ENCODE measurements at places on chromosomes 2 and 18. TPM values are rescaled to one million over a fixed set of nuclear protein-coding genes. Genes with fewer than 3 reads are reported as not detected.

- no peak overlapping the region for H3K4me3 ChIP-seq
- H3K36me3 ChIP-seq: no peaks in the 10 kb centered on the region
- no peak overlapping the region for H3K27ac ChIP-seq
These were observed 97.1 kb downstream of the TXNL1 start for GRCh38 chr18:56541340-56541739.

- no peaks in the 10 kb centered on the region for H3K36me3 ChIP-seq
- no peaks in the 10 kb centered on the region for H3K27me3 ChIP-seq
These were observed 2.7 kb downstream of the ZEB2 start for GRCh38 chr2:144516981-144517865.

GRCh38 chr2:144426981-144427479 lies 92.9 kb downstream of the ZEB2 start:
- peaks cover 1% of the 10 kb centered on the region for H3K4me1 ChIP-seq
- no peaks in the 10 kb centered on the region for H3K27me3 ChIP-seq
- no peak overlapping the region for H3K4me3 ChIP-seq

- no peaks in the 10 kb centered on the region for H3K4me1 ChIP-seq
- no peak for DNase-seq
These were observed 218.8 kb downstream of the AGPS start for GRCh38 chr2:177611310-177611886.

DNA sequence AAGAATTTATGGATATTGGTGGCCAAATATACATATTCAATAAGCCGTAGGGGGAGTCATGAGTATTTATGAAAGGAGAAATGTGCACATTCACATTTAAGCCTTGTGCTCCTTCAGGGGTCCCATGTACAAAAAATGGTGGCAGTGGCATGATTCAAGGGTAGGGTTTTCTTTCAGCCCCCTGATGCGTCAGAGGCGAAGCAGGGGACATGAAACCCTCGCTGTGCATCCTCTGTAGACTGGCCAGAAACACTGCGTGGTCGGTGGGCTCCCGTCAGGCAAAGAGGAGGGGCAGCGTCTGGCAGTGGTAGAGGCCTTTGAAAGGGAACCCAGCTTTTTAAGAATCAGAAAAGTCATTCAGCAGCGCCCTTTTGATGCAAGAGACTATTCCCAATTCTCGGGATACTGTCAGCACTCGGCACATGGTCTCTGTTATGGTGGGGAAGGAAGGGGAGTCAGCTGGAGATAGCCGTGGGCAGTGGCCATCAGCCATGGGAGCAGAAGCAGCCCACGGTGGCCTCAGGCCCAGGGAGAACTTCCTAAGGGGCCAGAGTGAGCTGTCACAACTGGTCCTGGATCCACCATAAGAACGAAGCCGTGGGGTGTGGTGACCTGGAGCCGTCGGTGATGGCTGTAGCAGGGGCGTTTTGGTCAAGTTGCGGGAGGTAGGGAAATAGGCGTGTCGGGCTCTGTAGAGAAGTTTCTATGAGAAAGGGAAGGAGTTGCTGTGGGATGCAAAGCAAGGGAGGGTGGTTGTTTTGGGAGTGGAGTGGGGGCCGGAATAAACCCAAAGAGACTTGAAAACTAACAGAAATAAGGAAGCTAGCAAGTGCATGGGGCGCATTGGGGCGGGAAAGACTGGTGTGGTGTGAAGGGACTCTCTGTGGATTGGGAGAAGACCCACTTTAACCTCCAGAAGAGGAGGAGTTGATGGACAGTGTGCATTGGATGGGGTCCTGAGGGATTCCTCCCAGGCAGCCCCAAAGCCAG lies 95.6 kb downstream of the SH3BP4 start:
- H3K27me3 ChIP-seq: no peaks in the 10 kb centered on the region
- no peaks in the 10 kb centered on the region for H3K4me1 ChIP-seq
- no peak for DNase-seq
- no peak overlapping the region for H3K4me3 ChIP-seq
- H3K27ac ChIP-seq: peak overlapping the region; percentile 45

- peaks cover 16% of the 10 kb centered on the region for H3K27me3 ChIP-seq
- H3K36me3 ChIP-seq: no peaks in the 10 kb centered on the region
- H3K4me1 ChIP-seq: no peaks in the 10 kb centered on the region
- no peak overlapping the region for H3K27ac ChIP-seq
- no peak for DNase-seq
These were observed 964 bp downstream of the ZBTB7C start for GRCh38 chr18:48408111-48408726.

- H3K27me3 ChIP-seq: no peaks in the 10 kb centered on the region
- no peak for DNase-seq
- H3K27ac ChIP-seq: no peak overlapping the region
- H3K4me3 ChIP-seq: no peak overlapping the region
These were observed 80.1 kb downstream of the SDC1 start for GRCh38 chr2:20144861-20145260.

DNA sequence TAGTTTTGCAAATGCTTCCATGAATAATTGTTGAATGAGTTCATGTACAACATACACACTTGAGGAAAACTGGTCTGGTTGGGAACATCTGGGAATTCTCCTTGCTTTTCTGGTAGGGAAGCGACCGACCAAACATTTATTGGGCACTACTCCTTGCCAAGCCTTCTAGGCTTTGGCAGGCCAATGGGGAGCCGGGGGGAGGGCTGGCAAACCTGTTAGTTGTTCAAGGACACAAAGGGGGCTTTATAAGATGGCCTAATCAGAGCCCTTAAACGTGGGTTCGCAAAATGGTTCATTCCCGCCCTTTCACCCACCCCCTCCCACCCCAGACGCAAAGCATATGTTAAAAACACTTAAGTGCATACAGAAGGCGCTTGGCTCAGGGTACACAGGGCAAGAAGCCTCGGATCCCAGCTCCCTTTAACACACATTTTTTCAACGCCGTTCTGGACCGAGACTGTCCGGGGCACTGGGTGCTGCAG lies 844 bp upstream of the VSNL1 start:
- no peaks in the 10 kb centered on the region for H3K36me3 ChIP-seq
- H3K27me3 ChIP-seq: peaks cover 22% of the 10 kb centered on the region
- peak overlapping the region; percentile 64 for H3K4me3 ChIP-seq
- no peak overlapping the region for H3K27ac ChIP-seq
- peak; percentile 47 for DNase-seq

GRCh38 chr2:106117347-106117746 lies 76.8 kb downstream of the UXS1 start:
- no peak for DNase-seq
- H3K36me3 ChIP-seq: peaks cover 6% of the 10 kb centered on the region
- H3K27ac ChIP-seq: no peak overlapping the region
- peaks cover 16% of the 10 kb centered on the region for H3K4me1 ChIP-seq
- no peak overlapping the region for H3K4me3 ChIP-seq

DNA sequence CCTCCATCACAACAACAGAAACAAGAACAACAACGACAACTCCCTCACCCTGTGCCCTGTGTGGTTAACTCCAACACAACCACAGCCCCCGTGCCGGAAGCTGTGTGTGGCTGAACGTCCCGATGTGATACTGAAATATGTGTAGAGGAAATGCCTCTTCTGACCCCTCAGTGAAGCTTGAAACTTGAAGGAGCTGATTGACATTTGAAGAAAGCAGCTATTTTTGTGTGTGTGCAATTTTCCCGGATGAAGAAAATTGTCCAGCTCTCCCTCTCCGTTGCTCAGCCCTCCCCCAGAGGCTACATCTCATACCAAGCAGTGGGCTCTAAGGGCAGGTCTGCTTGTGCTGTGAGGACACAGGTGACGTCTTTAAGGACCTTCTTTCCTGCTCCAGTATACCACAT lies 173.8 kb downstream of the ICOS start:
- peak overlapping the region; percentile 13 for H3K27ac ChIP-seq
- H3K27me3 ChIP-seq: no peaks in the 10 kb centered on the region
- no peaks in the 10 kb centered on the region for H3K36me3 ChIP-seq
- H3K4me1 ChIP-seq: peaks cover under 1% of the 10 kb centered on the region

GRCh38 chr2:240457223-240458043 lies 22.0 kb downstream of the GPC1 start:
- no peaks in the 10 kb centered on the region for H3K4me1 ChIP-seq
- no peaks in the 10 kb centered on the region for H3K27me3 ChIP-seq
- no peak for DNase-seq
- no peak overlapping the region for H3K4me3 ChIP-seq
- H3K36me3 ChIP-seq: no peaks in the 10 kb centered on the region

- DNase-seq: no peak
- H3K36me3 ChIP-seq: no peaks in the 10 kb centered on the region
- H3K27ac ChIP-seq: no peak overlapping the region
These were observed 480.9 kb downstream of the TSN start for GRCh38 chr2:122236152-122236874.

DNA sequence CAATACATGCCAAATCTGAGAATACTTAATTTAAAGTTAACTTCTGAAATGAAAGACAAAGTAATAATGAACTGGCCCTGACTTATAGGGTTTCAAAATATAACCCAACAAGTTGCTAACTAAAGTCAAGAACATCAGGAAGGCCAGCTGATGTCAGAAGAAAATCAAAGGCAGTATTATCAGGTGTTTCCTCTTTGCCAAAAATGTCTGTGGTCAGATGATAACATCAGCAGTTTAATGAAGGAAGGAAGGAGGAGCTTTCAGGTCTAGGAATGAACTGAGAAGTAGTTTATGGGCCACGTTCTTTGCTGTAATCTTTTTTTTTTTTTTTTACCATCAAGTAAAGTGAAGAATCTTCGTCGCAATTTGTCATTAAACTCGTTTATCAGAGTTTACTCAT lies 40.9 kb downstream of the CDH2 start:
- H3K27ac ChIP-seq: no peak overlapping the region
- no peak for DNase-seq
- no peaks in the 10 kb centered on the region for H3K36me3 ChIP-seq
- H3K27me3 ChIP-seq: no peaks in the 10 kb centered on the region
- no peaks in the 10 kb centered on the region for H3K4me1 ChIP-seq
- no peak overlapping the region for H3K4me3 ChIP-seq

DNA sequence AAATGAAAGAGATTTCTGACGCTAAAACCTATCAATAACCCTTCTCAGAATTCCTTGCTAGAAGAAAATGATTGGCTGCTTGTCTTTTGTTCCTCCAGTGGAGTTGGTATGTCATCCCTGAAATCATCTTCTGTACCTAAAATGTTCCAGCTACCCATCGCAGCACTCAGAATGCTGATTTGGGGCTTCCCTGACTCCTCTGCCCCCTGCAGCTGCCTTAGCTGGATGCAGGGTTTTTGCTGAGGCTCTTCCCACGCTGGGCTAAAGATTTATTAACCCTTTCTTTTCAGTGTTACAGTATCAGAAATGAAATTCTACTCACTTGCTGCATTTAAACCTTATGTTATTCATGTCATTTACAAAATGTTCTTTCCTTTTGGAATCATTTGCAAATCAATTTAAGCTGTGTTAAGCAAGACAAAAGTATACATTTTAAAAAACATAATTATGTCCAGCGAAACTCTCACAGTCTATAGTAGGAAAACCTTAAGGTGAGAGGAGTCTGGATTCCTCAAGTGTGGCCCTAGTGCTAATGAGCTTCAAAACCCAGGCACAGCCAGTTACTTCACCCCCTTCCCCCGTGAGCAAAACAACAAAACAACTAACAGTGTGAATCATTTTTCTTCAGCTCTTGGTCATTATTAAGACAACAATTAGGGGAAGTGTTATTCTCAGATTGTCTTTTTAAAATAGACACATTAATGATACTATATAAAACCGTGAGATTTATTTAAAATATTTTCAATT lies 32.8 kb downstream of the PKP4 start:
- H3K27ac ChIP-seq: no peak overlapping the region
- peaks cover 7% of the 10 kb centered on the region for H3K4me1 ChIP-seq
- no peak for DNase-seq
- H3K27me3 ChIP-seq: no peaks in the 10 kb centered on the region
- no peaks in the 10 kb centered on the region for H3K36me3 ChIP-seq

- H3K4me1 ChIP-seq: no peaks in the 10 kb centered on the region
- H3K36me3 ChIP-seq: no peaks in the 10 kb centered on the region
These were observed 260.4 kb upstream of the FANCL start for GRCh38 chr2:58501371-58502160.

DNA sequence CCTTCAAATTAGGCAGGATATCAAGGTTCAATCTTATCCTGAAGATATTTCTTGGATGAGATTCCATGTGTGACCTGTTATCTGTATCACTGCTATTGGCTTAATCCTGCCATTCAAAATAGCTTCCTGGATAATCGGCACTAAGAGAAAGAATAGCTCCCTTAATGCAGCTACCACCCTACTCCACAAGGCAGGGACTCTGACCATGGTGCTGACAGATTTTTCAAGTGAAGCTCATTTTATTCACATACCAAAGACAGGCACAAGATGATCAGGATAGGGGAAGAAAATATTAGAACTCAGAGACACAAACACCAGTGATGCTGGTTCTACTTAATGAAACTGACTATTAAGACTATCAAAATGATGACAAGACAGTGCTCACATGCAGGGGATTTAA lies 74.9 kb downstream of the ORC4 start:
- no peak overlapping the region for H3K4me3 ChIP-seq
- DNase-seq: no peak
- peaks cover 4% of the 10 kb centered on the region for H3K36me3 ChIP-seq
- H3K4me1 ChIP-seq: no peaks in the 10 kb centered on the region
- H3K27ac ChIP-seq: no peak overlapping the region
- no peaks in the 10 kb centered on the region for H3K27me3 ChIP-seq

GRCh38 chr2:205763708-205764211 lies 81.5 kb downstream of the NRP2 start:
- DNase-seq: peak; percentile 80
- no peak overlapping the region for H3K27ac ChIP-seq
- H3K36me3 ChIP-seq: no peaks in the 10 kb centered on the region
- H3K27me3 ChIP-seq: no peaks in the 10 kb centered on the region

DNA sequence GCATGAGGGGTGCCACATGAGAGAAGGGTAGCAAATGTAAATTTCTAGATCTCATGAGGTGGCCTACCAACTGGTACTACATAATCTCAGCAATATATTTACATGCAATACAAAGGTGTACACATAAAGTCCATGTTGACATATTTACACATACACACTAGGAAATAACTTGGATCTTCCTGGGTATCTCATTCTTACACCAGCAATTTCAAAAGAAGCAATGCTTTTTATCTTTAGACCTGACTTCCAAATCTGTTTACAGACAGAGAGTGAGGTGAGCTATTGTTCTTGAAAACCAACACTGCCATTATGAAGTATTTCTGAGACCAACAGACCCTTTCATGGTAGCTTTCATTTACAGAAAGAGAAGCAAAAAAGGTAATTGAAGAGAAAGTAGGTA lies 184.2 kb downstream of the ERBB4 start:
- DNase-seq: no peak
- H3K27ac ChIP-seq: no peak overlapping the region
- no peaks in the 10 kb centered on the region for H3K4me1 ChIP-seq

- H3K27me3 ChIP-seq: no peaks in the 10 kb centered on the region
- no peaks in the 10 kb centered on the region for H3K4me1 ChIP-seq
- peak; percentile 83 for DNase-seq
- H3K4me3 ChIP-seq: peak overlapping the region; percentile 37
- H3K36me3 ChIP-seq: no peaks in the 10 kb centered on the region
These were observed 112.5 kb upstream of the SLC38A11 start for GRCh38 chr2:165067643-165068486.

- DNase-seq: no peak
- no peak overlapping the region for H3K27ac ChIP-seq
- no peak overlapping the region for H3K4me3 ChIP-seq
- no peaks in the 10 kb centered on the region for H3K36me3 ChIP-seq
- no peaks in the 10 kb centered on the region for H3K27me3 ChIP-seq
These were observed 15.1 kb downstream of the NMS start for GRCh38 chr2:100485396-100485795.

DOCK10 gene
- total RNA-seq: 33.8 TPM

PAX3 gene
- total RNA-seq: not detected

LINC00305 gene
- total RNA-seq: not detected

CAPN14 gene
- total RNA-seq: 0.25 TPM

SP140 gene
- 7.3 TPM for total RNA-seq

KRTCAP3 gene
- total RNA-seq: 32.1 TPM

MAP4K4 gene
- 62.8 TPM for total RNA-seq

LBX2 gene
- 2.5 TPM for total RNA-seq

SCN7A gene
- 3.6 TPM for total RNA-seq

SOX11 gene
- total RNA-seq: 0.22 TPM
